ENCODE measurements at places on chromosomes 5 and 9.

GRCh38 chr5:145975361-145976066 lies 39.1 kb downstream of the SH3RF2 start:
- no peak for DNase-seq

DNA sequence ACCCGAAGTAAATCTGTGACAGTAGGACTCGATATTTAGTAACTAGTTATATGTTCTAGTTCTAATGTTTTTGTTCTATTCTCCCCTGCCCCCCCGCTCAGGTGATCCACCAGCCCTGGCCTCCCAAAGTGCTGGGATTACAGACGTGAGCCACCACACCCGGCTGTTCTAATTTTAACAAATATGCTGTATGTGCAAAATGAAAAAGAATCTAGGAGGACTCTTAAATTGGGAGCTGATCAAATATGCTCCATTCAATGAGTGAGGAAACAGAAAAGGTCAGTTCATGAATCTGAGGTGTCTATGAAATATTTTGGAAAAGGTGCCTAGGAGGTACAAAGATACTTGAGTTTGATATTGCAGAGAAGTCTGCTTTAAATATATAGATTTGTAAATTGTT lies 16.8 kb downstream of the CENPK start:
- no peak for DNase-seq

DNA sequence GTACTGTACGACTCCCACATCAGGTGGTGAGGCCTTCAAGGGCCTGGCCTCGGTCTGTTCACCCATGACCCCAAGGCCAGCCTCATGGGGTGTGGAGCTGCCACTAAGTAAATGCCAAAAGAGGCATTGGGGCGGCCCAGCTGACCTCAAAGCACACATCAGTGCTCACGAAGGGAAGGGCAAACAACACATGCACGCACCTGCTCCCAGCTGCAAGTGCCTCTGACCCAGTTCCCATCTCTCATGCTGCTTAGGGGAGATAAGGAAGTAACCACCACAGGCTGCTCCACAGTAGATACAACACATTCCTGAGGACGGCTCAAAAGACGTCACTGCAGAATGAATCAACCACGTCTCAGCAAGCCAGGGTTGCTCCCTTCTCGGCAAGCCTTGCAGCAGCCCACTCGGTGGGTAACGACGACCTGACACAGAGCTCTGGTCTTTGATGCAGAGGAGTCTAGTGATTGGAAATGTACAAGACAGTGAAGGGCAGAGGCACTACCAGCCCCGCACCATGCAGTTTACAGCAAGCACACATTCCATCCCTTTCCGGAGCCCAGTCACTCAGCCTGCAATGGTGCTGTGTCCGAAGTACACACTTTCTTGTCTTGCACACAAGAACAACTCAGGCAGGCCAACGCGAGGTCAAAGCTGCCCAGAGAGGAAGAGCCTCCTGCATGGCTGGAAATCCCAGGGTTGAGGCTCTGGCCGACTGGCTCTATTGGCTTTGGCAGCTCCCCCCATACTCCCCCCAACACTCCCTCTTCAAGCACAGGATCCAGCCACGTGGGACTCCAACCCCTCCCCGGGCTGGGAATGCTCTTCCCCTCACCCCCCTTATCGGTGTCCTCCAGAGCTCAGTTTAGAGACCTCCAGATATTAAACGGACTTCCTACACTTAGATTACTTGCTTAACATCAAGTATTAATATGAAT lies 31.8 kb downstream of the FABP6 start:
- no peak for DNase-seq

DNA sequence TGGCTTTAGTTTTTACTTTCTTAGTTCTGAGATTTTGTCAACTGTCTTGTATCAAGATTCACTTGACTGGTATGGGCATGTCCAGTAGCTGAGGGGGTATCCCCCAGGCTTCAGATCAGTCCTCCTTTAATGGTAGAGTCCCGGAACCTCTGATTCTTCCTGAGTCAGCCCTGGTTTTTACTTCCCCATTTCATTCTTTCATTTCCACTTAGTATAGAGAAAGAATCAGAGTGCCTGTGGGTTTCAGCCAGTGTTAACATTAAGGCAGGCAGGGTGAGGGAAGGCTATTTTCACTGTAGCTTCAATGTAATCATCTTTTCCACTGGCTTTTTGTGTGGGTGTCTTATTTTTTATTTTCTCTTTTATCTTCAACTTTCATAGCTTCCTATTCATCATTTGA lies 8.3 kb upstream of the COMMD10 start:
- no peak for DNase-seq

- DNase-seq = no peak
Measured at GRCh38 chr9:76379494-76379893, 14.7 kb downstream of the RFK start.

GRCh38 chr9:10597801-10598200 lies 15.0 kb downstream of the PTPRD start:
- no peak for DNase-seq

GRCh38 chr5:26192486-26192885 lies 845.9 kb downstream of the CDH9 start:
- DNase-seq = no peak

GRCh38 chr5:107669096-107670031 lies 1.4 kb downstream of the EFNA5 start:
- DNase-seq = no peak

Data from activated CD4-positive, CD25-positive, alpha-beta regulatory T cell treated with anti-CD3 and anti-CD28 coated beads, Interleukin-2, amount 50 U/mL, for 16 hours (primary cell).